ENCODE measurements at places on chromosomes 1 and 21.

DNA sequence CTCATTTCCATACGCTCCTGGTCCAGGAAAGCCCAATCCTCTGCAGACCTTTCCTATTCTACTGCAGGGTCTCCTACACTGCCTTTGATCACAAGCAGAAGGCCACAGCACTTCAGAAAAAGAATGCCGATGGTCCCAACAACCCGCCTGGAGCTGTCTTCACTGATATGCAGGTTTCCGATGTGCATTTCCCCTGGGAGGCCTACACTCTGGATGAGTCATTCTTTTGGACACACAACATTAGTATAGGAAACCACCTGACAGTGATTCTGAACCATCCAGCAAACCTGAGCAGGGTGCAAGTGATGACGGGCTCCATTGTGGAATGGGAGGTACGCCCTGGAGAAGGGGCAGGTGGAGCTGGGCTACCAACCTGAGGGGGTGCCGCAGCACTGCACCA is 15.0 kb downstream of the PCAT6 start:
- DNase-seq = no peak

DNA sequence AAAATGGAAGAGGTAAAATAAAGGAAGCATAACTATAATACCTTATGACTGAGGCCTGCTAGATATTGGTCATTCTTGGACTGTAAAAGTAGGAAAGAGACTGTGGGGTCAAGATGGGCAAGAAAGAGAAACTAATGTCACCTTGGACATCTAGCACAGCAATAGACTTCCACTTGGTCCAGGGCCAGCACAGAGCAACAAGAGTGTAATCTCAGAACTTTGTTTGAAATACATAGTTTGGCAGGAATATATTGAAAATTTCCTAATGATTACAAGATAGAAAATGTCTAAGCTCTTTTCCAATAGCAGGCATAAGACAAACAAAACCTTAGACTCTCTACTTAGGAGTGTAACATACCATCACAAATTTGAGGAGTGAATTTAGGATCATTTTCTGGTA is 4.6 kb downstream of the LRRC8C start:
- no peak for DNase-seq

- no peak for DNase-seq
Measured at GRCh38 chr1:246036175-246036574, 470.9 kb downstream of the SMYD3 start.

GRCh38 chr1:17207046-17207445 is 2.1 kb downstream of the PADI1 start:
- no peak for DNase-seq

- no peak for DNase-seq
Measured at GRCh38 chr1:193524616-193525015, 338.2 kb upstream of the B3GALT2 start.

- no peak for DNase-seq
Measured at GRCh38 chr1:17984583-17984982, 123.0 kb upstream of the IGSF21 start.

Measured in right kidney (tissue), 9 donors.